ENCODE measurements at places on chromosomes 13 and 19. TPM values are rescaled to one million over a fixed set of nuclear protein-coding genes. Genes with fewer than 3 reads are reported as not detected.

DNA sequence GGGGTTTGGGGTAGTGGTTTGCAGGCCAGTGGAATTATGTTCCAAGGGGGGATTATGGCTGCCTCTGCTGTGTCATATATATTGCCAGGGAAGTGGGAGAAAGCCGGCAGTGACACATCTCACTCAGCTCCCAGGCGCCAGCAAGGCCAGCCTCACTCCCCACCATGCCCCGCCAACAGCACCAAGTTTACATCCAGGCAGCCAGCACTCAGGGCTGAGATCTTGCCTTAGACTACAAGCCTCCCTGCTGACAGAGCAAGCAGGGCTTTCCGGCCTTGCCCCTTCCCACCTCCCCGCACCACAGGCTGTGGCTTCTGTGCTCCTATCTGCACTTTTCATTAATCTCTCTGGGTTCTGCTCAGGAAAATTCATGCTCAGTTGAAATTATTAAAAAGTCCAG, 385.1 kb downstream of the MZT1 start:
- no peaks in the 10 kb centered on the region for H3K27me3 ChIP-seq
- no peaks in the 10 kb centered on the region for H3K4me1 ChIP-seq
- H3K4me3 ChIP-seq, result no peak overlapping the region
- no peak for DNase-seq
- H3K27ac ChIP-seq, result no peak overlapping the region
- no peaks in the 10 kb centered on the region for H3K36me3 ChIP-seq

DNA sequence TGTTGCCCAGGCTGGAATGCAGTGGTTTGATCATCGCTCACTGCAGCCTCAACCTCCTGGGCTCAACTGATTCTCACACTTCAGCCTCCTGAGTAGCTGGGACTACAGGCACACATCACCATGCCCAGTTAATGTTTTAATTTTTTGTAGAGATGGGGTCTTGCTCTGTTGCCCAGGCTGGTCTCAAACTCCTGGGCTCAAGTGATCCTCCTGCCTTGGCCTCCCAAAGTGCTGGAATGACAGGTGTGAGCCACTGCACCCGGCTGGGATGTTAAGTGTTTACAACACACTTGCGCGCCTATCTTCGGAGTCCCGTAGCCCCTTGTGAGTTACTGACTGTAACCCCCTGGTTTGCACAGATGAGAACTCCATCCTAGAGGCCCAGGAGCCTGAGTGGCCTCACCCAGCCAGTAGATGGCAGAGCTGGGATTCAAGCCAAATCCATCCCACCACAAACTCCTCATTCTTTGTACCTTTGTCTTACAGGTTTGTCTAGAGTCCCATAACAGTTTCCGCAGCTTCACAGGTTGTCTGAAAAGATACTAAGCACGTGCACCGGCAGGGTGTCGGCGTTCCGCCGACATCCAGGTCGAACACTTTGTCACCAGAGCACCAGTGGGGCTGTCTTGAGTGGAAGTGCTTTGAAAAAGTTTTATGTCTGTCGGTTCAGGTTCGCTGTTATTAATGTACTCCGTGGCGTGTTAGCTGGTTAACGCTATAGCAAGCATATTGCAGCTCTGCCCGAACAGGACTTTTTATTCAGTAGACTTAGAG, 14.7 kb downstream of the MAG start:
- H3K4me1 ChIP-seq, result no peaks in the 10 kb centered on the region
- H3K27me3 ChIP-seq, result no peaks in the 10 kb centered on the region
- H3K36me3 ChIP-seq, result no peaks in the 10 kb centered on the region
- DNase-seq, result no peak
- H3K27ac ChIP-seq, result no peak overlapping the region
- H3K4me3 ChIP-seq, result no peak overlapping the region

GRCh38 chr13:30388406-30389283, 33.6 kb upstream of the UBE2L5 start:
- DNase-seq, result no peak
- no peaks in the 10 kb centered on the region for H3K4me1 ChIP-seq
- H3K27me3 ChIP-seq, result no peaks in the 10 kb centered on the region

DNA sequence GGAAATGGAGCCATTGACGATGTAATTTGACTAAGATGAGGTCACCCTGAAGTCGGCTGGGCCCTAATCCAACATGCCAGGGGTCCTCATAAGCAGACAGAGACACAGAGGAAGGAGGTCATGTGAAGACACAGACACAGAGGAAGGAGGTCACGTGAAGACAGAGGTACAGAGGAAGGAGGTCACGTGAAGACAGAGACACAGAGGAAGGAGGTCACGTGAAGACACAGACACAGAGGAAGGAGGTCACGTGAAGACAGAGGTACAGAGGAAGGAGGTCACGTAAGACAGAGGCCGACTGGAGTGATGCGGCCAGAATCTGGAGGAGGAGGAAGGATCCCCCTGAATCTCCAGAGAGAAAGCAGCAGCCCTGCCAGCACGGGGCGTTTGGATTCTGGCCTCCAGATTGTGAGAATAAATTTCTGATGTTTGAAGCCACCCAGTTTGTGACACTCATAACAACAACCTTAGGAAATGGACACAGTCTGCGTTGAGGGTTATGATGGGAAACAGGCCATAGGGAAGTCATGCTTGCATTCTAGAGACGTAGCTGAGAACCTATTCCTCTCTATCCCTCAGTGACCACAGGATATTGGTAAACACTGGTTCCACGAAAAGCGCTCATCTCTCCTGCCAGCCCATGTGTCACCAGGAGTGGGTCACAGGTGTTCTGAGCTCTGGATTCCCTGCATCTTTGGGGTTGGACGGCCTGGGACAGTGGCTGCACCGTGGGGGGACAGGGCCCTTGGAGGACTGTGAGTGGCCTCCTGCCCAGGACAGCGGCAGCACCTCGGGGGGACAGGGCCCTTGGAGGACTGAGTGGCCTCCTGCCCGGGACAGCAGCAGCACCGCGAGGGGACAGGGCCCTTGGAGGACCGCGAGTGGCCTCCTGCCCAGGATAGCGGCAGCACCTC, 108.5 kb downstream of the SOX1 start:
- H3K36me3 ChIP-seq, result no peaks in the 10 kb centered on the region
- no peaks in the 10 kb centered on the region for H3K4me1 ChIP-seq
- no peak for DNase-seq
- no peak overlapping the region for H3K27ac ChIP-seq
- H3K27me3 ChIP-seq, result no peaks in the 10 kb centered on the region
- no peak overlapping the region for H3K4me3 ChIP-seq

GRCh38 chr13:103022336-103022735, 43.9 kb downstream of the SLC10A2 start:
- DNase-seq, result no peak
- H3K4me3 ChIP-seq, result no peak overlapping the region
- no peaks in the 10 kb centered on the region for H3K4me1 ChIP-seq
- H3K27ac ChIP-seq, result no peak overlapping the region
- H3K36me3 ChIP-seq, result no peaks in the 10 kb centered on the region

- H3K27me3 ChIP-seq, result no peaks in the 10 kb centered on the region
- no peak within 1 kb of the TSS for H3K27ac ChIP-seq
- H3K36me3 ChIP-seq, result peaks cover 16% of the 10 kb centered on the region
These were observed at the start of gene ETV2 for GRCh38 chr19:35641515-35642151. Gene ETV2, plus strand, starts transcription at chr19:35641745. Its CDS starts 716 bp downstream, at chr19:35642461.

- peaks cover 34% of the 10 kb centered on the region for H3K4me1 ChIP-seq
- no peaks in the 10 kb centered on the region for H3K27me3 ChIP-seq
- peak; percentile 97 for DNase-seq
- no peak overlapping the region for H3K4me3 ChIP-seq
These were observed 8.2 kb downstream of the NFIC start for GRCh38 chr19:3374369-3375112.

GRCh38 chr19:16714702-16715287, 4.9 kb upstream of the NWD1 start:
- H3K4me3 ChIP-seq, result no peak overlapping the region
- H3K27ac ChIP-seq, result no peak overlapping the region
- no peaks in the 10 kb centered on the region for H3K27me3 ChIP-seq
- no peaks in the 10 kb centered on the region for H3K4me1 ChIP-seq
- DNase-seq, result no peak

GRCh38 chr19:3721887-3722442, 13.8 kb downstream of the TJP3 start:
- H3K27me3 ChIP-seq, result no peaks in the 10 kb centered on the region
- no peaks in the 10 kb centered on the region for H3K36me3 ChIP-seq
- no peaks in the 10 kb centered on the region for H3K4me1 ChIP-seq
- H3K27ac ChIP-seq, result no peak overlapping the region

- no peak overlapping the region for H3K4me3 ChIP-seq
- no peak overlapping the region for H3K27ac ChIP-seq
- no peaks in the 10 kb centered on the region for H3K4me1 ChIP-seq
- H3K36me3 ChIP-seq, result no peaks in the 10 kb centered on the region
- no peak for DNase-seq
These were observed 472.2 kb downstream of the MYO16 start for GRCh38 chr13:109101550-109102144.

DNA sequence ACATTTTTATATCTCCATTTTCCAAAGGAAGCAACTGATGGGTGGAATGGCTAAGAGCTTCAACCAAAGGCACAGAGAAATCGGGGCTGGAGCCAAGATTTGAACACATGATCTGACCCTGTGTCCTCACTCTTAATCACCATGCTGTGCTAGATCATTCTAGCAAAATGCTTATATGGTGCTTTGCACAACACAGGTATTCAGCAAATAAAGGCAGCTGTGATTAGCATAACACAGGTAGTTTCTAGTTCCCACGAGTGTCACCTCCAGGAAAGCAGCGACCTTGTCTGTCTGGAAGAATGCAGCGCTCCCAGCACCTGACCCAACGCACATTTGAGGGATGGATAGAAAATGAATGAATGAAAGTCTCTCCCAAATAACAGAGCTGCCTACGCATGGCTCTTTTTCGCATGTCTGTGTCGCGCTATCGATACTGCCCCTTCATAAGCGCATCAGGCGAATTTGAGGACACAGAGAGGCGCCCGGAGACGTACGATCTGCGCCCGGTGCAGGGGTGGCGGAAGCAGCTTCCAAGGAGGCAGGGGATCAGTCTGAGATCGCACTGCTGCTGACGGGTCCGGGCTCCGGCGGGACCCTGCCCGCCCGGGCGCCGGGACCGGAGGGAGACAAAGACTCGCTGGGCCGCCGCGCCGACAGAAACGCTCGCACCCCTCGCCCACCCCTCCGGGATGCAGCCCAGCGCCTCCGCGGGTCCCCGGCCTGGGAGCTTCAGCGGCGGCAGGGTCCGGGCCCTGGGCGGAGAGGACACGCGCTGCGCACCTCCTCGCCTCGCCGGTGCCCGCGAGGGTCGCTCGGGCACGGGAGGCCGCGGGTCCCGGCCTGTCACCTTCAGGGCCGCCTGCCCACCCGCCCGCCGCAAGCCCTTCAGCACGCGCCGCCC, 609 bp downstream of the EPS15L1 start:
- peak overlapping the region; percentile 58 for H3K27ac ChIP-seq
- peaks cover 6% of the 10 kb centered on the region for H3K4me1 ChIP-seq
- peak; percentile 56 for DNase-seq
- H3K27me3 ChIP-seq, result no peaks in the 10 kb centered on the region
- no peaks in the 10 kb centered on the region for H3K36me3 ChIP-seq

GRCh38 chr13:78601874-78602560, 1.3 kb downstream of the POU4F1 start:
- peaks cover 16% of the 10 kb centered on the region for H3K27me3 ChIP-seq
- H3K27ac ChIP-seq, result no peak overlapping the region
- no peaks in the 10 kb centered on the region for H3K36me3 ChIP-seq
- H3K4me1 ChIP-seq, result no peaks in the 10 kb centered on the region
- H3K4me3 ChIP-seq, result no peak overlapping the region

DNA sequence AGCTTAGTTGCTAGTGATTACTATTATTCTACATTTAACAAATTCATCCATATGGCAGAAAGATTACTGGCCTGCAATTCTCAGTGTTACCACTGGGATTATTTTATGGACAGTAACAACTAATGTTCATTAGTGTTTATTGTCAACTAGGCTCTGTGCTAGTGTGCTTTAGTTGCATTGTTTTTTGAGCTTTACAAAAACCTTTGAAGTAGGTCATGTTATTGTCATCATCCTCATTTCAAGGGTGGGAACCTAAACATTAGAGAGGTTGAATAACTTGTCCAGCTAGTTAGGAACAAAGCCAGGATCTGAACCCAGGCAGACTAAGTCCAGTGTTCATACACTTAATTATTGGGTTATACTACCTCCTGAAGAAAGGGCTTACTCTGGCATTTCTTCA, 27.8 kb upstream of the TDRD3 start:
- H3K27ac ChIP-seq, result no peak overlapping the region
- H3K27me3 ChIP-seq, result no peaks in the 10 kb centered on the region
- H3K36me3 ChIP-seq, result no peaks in the 10 kb centered on the region
- no peak for DNase-seq
- no peak overlapping the region for H3K4me3 ChIP-seq
- H3K4me1 ChIP-seq, result no peaks in the 10 kb centered on the region

GRCh38 chr13:67216864-67217263, 13.3 kb downstream of the PCDH9 start:
- DNase-seq, result no peak
- H3K27me3 ChIP-seq, result peaks cover under 1% of the 10 kb centered on the region
- no peak overlapping the region for H3K27ac ChIP-seq
- H3K4me3 ChIP-seq, result no peak overlapping the region
- H3K4me1 ChIP-seq, result no peaks in the 10 kb centered on the region

GRCh38 chr13:75762955-75763354, 126.8 kb downstream of the LMO7 start:
- peaks cover 27% of the 10 kb centered on the region for H3K4me1 ChIP-seq
- H3K27me3 ChIP-seq, result no peaks in the 10 kb centered on the region
- H3K27ac ChIP-seq, result no peak overlapping the region
- H3K4me3 ChIP-seq, result peak overlapping the region; percentile 29

DNA sequence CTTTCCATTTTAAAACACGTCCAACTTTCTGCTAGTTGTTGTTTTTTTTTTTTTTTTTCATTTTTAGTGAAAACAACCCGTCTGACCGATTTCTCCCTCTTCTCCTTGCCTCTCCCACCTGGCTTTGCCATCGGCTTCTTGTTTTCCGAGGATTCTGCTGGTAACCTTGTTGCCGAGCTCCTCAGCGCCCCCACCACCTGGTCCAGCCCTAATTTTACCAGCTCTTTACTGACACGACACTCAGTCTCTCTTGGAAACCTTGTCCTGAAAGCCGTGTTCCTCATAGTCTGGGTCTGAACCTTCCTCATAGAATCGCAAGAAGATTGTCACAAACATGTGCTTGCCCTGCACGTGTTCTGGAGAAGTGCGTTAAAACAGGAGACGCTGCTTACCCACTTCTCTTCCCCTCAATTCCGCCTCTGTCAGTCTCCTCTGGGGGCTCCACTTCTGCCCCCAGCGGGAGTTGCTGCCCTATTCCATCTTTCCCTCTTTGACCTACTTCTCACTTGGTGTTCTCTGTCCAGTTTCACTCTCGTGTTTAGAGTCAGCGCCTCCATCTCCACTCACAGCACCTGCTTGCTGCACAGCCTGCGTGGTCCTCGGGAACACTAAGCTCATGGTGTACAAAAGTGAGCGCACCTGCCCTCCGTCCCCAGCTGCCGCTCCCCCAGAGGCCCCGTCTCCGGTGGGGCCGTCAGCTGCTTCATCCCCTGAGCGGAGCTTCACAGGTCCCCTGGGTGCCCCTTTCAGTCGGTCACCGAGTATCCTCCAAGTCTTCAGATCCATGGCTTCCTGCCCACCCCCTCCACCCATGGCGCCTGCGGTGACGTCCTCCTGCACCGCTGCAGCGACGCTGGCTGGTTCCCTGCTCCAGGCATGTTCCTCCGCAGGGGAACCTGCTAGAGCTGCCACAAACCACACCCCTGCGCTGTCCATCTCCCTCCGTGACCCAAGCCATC, 65.1 kb downstream of the TM9SF2 start:
- H3K4me3 ChIP-seq, result no peak overlapping the region
- H3K27ac ChIP-seq, result no peak overlapping the region
- no peaks in the 10 kb centered on the region for H3K4me1 ChIP-seq
- DNase-seq, result no peak

Gene NLRP11
- 0.14 TPM for total RNA-seq

Gene ONECUT3
- total RNA-seq, result not detected

Gene SSC5D
- 1.6 TPM for total RNA-seq

All from pancreas (tissue), 10 donors.